ENCODE measurements at places on chromosomes 12 and 14.

DNA sequence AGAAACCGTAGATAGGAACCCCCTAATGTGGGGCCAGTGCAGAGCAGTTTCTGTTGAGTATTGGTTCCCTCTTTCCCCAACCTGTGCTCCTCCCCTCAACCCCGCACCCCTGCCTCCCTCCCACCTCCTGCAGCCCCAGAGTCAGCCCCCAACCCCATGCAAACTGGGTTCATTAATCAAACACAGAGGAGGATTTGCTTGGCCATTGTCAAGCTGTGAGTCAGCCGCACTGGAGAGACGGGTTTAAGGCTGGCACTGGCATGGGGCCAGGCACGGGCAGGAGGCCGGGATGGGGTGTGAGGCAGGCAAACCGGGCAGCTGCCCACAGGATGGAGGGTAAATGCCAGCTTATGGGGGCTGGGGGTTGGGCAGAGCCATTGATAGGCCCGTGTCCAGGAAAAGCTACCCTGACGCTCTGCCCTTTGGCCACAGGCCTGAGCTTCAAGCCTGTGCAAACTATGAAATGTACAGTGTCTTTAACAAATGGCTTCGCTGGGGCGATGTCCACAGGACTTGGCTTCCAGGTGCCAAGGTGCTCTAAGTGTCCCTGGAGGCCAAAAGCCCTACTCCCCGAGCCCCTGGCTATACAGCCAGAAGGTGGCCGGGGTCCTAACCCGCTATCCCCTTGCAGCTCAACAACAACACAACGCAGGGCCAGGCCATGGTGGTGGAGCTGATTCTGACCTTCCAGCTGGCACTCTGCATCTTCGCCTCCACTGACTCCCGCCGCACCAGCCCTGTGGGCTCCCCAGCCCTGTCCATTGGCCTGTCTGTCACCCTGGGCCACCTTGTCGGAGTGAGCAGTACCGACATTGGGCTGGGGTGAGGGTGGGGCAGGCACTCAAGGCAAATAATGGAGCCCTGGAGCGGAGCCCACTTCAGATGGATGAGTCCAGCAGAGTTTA, 1.4 kb downstream of the AQP5 start:
- DNase-seq: no peak

DNA sequence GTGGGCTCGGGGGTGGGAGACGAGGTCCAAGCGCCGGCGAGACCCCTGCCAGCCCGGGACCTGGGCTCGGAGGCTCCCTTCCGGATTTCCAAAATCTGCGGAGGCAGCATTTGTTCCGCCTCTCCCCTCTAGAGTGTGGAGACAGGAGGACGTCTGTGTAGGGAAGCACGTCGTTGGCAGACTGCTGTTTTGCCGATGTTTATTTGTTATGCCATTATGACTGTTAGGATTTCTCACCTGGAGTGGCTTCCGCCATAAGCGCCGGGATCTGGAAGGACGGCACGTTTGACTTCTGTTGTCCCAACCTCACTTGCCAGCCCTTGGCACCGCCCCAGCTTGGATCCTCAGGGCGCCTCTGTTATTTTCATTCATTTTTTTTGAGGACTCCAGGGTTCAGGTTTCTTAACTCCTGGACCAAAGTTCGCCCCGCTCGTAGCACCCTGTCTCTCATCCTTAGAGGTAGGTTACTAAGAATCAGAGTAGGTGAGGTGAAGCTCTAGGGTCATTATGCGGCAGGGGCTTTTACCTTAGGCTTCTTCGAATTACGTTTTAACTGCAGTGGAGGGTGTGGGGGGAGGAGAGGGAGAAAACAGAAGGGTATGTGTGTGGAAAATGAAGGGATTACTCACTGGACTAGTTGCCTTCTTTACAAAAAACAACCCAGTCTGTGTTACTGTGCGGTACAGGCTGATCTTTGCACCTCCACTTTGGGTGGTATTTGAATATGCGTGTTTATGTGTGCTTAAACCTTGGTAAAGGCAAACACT, 547 bp upstream of the PYGL start:
- DNase-seq: no peak

- no peak for DNase-seq
Measured at GRCh38 chr12:3030821-3031429, 46.3 kb upstream of the TSPAN9 start.

DNA sequence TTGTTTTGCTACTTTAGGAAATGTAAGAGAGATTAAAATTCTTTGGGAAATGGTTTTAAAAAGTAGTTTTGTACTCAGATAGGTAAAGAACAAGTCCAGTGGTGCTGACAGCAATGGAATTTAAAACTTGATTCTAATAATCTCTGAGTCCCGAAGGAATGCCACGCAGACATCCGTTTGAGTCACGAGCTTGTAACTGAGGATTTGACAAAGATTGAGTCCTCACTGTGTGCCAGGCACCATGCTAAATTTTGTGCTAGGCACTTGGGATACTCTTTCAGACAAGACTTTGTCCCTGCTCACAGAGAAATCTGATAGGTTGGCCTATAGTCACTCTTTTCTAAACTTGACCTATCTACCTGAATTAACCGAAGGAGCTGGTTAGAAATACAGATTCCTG, 12.7 kb downstream of the FLRT2 start:
- no peak for DNase-seq

GRCh38 chr14:61426048-61426447, 104.7 kb downstream of the PRKCH start:
- no peak for DNase-seq

GRCh38 chr12:591167-592023, 71.8 kb downstream of the NINJ2 start:
- DNase-seq: no peak

DNA sequence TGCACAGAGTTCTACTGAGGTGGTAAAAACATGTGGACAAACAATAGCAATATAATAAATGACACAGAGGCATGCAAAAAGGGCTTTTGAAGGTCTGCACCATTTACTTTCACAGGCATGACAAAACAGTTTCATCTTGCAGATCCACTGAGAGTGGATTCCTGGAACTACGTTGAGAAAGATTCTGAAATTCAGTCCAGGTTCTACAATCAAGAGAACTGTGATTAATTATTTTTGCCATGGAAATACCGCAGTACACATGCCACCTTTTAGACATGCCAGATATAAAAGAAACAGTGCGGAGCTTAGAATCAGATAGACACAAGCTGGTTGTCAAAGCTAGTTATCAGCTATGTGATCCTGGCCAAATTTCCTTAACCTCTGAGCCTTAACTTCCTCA, 4.8 kb downstream of the CSRP2 start:
- DNase-seq: no peak

GRCh38 chr12:107477947-107478610, 207.5 kb upstream of the PWP1 start:
- no peak for DNase-seq

GRCh38 chr14:68718023-68718990, 74.6 kb downstream of the ZFP36L1 start:
- DNase-seq: no peak

DNA sequence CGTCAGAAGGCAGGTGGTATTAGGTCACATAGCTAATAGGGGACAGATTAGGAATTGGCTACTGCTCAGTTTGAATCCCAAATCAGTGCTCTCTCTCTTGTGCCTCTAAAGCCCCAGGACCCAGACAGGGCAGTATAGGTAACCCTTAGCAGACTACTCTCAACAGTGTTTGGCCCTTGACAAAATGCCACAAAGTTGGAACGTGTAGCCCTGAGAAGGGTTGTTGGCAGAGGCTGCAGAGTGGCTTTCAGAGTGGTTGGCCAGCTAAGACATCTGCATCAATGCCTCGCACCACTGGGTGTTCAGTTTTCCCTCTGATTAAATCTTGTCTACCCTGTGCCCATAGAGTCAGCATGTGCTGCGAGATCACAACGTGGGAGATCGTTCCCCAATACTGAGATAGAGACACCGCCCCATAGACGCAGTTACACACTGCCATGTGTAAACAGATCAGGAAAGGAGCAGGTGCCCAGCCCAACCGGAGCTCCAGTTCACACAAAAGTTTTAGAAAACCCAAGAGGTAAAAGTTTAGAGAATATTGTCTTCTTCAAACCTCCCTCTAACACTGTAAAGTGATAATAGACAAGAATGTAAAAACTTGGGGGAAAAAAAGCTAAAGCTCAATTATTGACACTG, 48.3 kb downstream of the EML1 start:
- no peak for DNase-seq

DNA sequence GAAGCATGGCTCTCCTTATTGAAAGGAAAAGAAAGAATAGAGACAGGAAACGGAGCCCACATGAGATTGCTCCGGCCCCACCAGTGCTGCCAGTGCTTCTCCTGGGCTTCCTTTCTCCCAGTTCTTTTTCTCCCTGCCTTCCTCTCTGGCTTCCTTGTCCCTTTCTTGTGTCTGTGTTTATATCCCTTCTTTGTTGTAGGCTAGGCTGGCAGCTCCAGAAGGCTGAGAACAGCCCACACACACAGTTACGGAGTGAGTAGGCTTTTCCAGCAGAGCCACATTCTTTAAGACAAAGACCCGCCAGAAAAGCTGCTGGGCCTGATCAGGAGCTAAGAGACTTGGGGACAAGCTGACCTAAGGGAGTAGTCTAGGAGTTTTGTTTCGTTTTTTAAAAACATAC, 13.0 kb downstream of the CIPC start:
- no peak for DNase-seq

- DNase-seq: no peak
Measured at GRCh38 chr12:113244478-113244958, 23.3 kb downstream of the TPCN1 start.

DNA sequence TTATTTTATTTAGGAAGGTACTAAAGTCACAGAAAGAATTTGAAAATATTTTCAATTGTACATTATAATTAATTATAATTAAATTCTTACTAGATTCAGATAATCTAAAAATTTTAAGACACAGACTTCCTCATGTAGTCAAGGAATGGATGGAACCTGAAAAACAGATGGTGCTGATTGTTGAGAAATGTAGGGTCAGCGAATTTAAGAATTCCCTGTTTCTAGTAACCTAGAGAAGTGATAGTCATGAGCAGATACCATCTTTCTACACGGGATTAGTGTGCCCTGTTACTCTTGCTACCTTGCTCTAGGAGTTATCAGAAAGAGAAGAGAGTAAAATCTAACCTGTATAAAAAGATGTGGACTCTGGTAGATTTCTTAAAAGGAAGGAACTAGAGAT, 37.5 kb upstream of the PTHLH start:
- DNase-seq: no peak

- DNase-seq: no peak
Measured at GRCh38 chr14:96062506-96062905, 23.3 kb downstream of the C14orf132 start.

- DNase-seq: no peak
Measured at GRCh38 chr12:52132754-52133161, 53.3 kb downstream of the SMIM41 start.

- no peak for DNase-seq
Measured at GRCh38 chr14:34571771-34572170, 32.3 kb upstream of the EAPP start.

GRCh38 chr12:109721276-109721675, 7.7 kb downstream of the FAM222A start:
- DNase-seq: no peak

DNA sequence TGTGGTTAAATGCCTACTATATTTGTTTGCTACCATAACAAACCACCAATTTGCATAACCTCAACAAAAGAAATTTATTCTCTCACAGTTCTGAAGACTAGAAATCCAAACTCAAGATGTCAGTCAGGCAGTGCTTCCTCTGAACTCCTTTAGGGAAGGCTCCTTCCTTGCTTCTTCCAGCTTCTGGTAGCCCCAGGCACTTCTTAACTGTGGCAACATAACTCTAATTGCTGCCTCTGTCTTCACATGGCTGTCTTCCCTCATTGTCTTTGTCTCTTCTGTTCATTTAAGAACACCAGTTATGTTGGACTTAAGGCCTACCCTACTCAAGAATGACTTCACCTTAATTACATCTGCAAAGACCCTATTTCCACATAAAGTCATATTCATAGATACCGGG, 206.9 kb downstream of the SYT1 start:
- no peak for DNase-seq

- no peak for DNase-seq
Measured at GRCh38 chr12:70885956-70886355, 34.6 kb downstream of the PTPRR start.

DNA sequence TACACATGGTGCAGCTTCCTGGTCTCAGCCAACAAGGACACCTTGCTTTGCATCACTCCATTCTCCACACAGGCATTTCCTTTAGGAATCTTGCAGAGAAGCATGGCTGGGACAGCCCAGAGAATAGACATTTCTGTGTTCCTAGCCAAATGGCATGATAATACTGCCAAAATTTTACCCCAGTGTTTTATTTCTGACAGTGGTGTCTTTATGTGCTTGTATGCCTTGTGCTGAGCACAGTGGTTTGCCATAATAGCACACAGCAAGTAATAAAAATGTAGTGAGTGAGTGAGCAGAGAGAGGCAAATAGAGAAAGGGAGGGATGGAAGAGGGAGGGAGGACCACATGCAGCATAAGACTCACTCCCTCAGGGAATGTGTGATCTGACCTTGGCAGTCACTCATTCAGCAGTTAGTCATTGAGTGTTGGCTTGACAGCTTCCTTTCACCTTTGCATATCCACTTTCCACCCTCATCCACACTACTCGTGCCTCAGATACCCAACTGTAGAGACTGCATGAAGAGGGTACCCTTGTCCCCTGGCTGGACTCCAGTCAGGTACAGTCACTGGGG, 212.8 kb upstream of the CCDC196 start:
- DNase-seq: no peak

GRCh38 chr14:74533576-74533975, 40.0 kb downstream of the ISCA2 start:
- no peak for DNase-seq

GRCh38 chr12:127925971-127926370, 341.0 kb upstream of the TMEM132C start:
- DNase-seq: no peak

GRCh38 chr12:114774197-114774596, 90.2 kb upstream of the TBX3 start:
- no peak for DNase-seq

DNA sequence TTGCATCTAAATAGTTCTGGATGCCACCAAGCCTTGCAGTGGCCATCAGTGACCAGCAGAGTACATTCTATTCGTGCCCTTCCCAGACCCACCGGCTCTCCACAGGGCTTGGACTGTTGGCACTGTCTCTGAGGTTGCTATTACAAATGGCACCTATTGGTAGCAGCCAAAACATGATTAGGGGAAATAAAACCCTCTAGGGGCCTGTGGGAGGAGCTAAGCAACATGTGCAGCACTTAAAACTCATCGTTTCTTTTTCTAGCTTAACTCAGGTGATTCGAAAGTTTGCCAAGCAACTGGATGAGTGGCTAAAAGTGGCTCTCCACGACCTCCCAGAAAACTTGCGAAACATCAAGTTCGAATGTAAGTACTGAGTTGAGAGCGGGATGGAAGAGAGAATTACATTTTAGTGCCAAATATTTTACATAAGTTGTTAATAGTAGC, 65.4 kb upstream of the RIC8B start:
- no peak for DNase-seq

- no peak for DNase-seq
Measured at GRCh38 chr12:82694970-82695369, 8.3 kb downstream of the TMTC2 start.

- DNase-seq: no peak
Measured at GRCh38 chr12:15495746-15496145, 173.4 kb downstream of the PTPRO start.

- DNase-seq: no peak
Measured at GRCh38 chr12:48028541-48029431, 24.5 kb upstream of the COL2A1 start.
